ENCODE measurements at places on chromosomes 5 and 9.

- no peak for DNase-seq
These were observed 488.6 kb upstream of the PTGER4 start for GRCh38 chr5:40191150-40191549.

DNA sequence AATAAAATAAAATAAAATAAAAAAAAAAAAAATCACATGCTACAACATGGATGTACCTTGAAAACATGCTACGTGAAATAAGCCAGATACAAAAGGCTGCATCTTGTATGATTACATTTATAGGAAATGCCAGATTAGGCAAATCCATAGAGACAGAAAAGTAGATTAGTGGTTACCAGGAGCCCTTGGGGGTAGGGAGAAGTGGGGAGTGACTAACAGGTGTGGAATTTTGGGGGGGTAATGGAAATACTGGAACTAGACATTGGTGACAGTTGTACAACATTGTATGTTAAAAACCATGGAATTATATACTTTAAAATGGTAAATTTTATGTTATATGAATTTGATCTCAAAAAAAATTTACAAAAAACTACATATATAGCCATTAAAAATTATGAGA, 47.3 kb downstream of the SLC1A1 start:
- DNase-seq: no peak

DNA sequence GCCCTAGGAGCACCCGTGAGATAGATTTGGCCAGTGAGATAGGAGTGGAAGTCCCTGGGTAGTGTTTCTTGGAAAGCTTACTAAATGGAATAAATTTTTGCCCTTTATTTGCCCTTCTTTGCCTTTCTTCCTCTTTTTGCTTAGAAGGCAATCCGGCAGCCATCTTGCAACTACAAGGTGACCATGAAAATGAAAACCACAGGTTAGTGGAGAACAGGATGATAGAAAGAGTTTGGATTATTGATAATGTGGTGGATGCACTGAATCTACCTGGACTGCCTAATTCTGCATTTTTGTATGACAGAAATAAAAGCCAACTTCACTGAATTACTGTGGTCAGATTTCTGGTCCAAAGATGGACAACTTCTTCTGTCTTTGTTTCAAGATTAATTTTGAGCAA, 33.2 kb downstream of the TARS1 start:
- DNase-seq: no peak

- no peak for DNase-seq
These were observed 182.1 kb upstream of the ACTBL2 start for GRCh38 chr5:57664700-57665099.

GRCh38 chr5:135569755-135570452, 8.9 kb downstream of the CXCL14 start:
- no peak for DNase-seq

GRCh38 chr5:80190960-80191359, 64.9 kb downstream of the SERINC5 start:
- DNase-seq: no peak
